ENCODE measurements at places on chromosomes 2 and 18.

GRCh38 chr2:104025295-104025694, 828.6 kb upstream of the POU3F3 start:
- DNase-seq: no peak

DNA sequence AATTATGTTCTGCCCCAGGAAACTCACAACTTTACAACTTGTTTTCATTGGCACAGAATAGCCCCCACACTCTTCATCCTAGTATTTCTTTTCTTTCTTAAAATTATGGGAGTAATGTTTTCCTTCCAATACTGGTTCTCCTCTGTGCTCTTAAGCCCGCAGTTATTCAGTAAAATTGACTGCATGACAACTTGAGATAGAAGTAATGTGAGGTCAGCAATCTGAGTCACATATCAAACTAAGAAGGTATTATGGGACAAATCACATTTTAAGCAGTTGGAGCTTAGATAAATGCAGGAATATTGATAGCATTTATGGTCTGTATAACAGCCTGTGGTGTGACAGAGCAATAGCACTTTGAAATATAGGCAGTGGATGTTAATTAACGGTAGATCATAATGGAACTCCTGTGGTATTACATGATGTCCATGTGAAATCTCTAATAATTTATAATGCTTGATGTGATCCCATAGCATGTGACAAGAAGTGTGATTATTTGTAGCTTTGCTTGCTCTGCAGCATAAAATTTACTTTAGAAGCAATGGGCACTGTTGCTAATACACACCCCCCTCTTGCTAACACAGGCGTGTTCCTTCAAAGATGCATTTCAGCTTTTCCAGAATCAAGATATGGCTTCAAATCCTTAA, 351.4 kb upstream of the CDH20 start:
- DNase-seq: no peak

GRCh38 chr2:189952536-189953109, 109.9 kb downstream of the MSTN start:
- no peak for DNase-seq

DNA sequence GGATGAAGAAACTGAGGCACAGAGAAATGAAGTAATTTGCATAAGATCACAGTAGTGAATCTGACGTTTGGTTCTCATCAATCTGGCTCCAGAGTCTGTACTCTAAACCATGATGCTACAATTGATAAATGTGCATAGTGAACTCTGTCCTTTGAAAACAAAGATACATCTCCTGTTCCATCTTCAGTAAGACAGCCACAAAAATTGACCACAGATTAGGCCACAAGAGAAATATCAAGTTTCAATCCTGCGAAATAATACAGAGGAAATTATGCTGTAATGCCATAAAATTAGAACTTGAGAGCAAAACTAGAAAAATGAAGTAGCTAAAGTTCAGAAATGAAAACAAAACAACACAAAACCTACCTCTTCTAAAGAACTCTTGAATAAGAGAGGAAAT, 28.4 kb downstream of the FAM98A start:
- DNase-seq: no peak

GRCh38 chr2:130762031-130762909, 6.9 kb downstream of the AMER3 start:
- no peak for DNase-seq

DNA sequence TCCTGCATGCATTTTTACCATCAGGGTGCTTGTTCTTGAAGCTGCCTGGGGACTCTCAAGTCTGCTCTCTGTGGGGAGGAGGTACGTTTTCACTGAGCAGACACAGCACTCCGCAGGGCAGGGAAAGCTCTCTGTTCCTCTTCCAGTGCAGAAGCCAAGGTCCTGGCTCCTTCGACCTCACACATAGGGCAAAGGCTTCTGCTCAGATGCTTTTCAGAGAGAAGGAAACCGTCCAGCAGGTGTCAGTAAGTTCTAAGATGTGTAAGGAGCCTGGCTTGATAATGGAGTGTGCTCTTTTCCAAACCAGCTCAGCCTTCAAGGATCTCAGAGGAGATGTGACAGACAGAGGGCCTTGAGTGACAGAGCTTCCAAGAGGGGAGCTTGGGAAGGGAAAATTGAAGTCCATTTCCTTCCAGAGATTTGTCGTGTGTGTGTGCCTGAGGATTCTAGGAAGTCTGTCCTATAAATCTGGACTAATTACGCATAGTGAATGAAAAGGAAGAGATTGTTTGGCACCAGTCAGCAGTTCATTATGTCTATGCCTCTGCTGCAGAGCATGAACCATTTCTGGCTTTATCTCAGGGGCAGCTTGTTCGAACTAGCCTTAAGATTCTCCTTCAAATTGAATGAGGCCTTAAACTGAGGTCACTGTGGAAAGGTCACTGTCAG, 67.3 kb upstream of the UPP2 start:
- peak; percentile 67 for DNase-seq
